Renal cortex interstitium (tissue), 15 donors: ENCODE measurements at places on chromosomes 6 and 20. TPM values are rescaled to one million over a fixed set of nuclear protein-coding genes. Genes with fewer than 3 reads are reported as not detected.

GRCh38 chr6:15861486-15861885 is 198.7 kb upstream of the DTNBP1 start:
- DNase-seq, result no peak

- DNase-seq, result no peak
Observed at GRCh38 chr20:57392512-57393271, 1.5 kb downstream of the RBM38 start.

- DNase-seq, result no peak
Observed at GRCh38 chr20:43458422-43458924, 777 bp downstream of the SRSF6 start.

GRCh38 chr6:78308025-78308424 is 559.3 kb upstream of the IRAK1BP1 start:
- DNase-seq, result no peak

GRCh38 chr20:48794360-48794759 is 33.4 kb downstream of the PREX1 start:
- no peak for DNase-seq

DNA sequence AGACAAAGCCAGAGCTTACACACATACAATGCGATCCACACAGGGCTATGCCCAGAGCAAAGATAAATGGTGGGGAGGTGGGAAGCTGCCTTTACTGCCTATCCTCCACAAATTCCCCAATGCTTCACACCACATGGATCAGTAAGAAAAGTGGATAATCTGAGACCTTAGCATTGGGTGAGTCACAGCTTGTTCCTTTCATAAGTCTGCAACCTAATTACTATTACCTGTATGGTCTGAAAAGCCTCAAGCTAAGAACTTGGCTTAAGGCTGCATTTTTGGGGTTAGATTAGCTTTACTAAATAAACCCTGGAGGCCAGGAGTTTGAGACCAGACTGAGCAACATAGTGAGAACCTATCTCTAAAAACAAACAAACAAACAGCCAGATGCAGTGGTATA is 66.0 kb upstream of the BTBD3 start:
- DNase-seq, result no peak

DNA sequence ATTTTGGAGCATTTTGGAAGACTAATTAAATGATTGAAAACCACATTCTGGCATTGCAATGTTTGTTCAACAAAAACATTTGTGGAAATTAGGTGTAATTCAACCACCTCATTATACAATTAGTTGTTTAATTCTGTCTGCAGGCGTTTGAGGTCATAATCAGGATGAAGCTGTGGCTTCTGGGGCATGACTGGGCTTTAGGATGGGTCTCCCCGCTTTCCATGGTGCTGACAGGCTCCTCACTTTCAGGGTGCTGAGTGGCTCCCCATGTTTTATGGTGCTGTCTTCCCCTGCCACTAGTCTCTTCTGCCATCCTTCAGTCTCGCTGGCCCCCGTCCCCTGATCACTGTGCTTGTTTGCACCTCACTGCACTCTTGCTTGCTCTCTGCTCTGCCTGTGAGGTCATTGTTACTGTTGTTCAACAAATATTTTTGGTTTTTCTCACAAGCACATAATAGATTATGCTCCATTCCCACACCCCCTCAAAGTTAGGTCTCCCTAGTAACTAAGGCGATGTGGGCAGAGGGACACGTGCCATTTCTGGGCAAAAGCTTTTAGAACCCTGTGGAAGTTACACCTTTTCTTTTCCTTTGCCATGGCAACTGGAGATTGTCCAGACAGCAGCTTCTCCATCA is 25.4 kb upstream of the ZNF831 start:
- no peak for DNase-seq

- DNase-seq, result no peak
Observed at GRCh38 chr6:120759570-120759969, 574.7 kb downstream of the TBC1D32 start.

DNA sequence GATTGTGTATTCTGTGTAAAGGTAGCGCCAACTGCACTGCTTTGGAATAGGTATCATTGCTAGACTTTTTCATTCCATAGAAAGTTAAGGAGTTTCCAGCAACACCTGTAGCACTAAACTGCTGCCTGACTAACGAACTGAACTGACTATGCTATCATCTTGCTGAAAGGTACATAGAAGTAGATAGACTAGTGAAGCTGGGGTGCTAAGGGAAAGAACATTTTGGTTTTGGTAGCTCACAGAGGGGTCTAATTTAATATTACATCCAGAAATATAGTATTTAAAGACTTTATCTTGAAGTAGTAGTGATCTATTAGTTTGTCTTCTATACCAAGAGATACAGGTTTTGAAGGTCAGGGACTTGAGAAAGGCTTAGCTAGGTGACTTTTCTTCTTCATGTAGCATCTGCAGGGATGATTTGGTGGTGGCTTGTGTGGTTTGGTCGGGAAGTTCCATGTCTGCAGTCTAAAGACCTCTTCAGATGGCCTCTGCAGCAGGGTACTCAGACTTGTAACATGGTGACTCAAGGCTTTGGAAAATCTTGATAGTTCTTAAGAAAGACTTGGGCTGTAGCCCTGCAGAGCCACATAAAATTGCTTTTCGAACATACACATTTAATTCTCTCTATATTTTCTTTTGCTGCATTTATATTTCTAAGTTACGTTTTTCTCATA is 10.2 kb downstream of the SENP6 start:
- no peak for DNase-seq

GRCh38 chr6:52551483-52552277 is 25.2 kb downstream of the TRAM2 start:
- peak; percentile 48 for DNase-seq

DNA sequence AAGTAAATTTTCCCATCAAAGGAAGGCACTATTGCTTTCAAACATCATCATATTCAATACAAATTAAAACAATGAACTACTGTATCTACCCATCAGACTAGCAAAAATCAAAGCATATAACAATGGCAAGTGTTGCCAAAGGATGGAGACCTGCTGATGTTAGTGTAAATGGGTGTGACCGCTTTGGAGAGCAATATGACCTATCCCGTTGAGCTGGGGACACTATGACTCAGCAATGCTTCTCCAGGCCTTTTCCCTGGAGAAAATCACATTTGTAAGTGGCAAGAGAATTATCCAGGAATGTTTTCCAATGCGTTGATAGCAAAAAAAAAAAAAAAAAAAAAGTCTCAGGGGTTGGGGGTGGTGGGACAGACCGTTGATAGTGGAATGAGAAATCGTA is 46.1 kb downstream of the PHACTR3 start:
- DNase-seq, result no peak

DNA sequence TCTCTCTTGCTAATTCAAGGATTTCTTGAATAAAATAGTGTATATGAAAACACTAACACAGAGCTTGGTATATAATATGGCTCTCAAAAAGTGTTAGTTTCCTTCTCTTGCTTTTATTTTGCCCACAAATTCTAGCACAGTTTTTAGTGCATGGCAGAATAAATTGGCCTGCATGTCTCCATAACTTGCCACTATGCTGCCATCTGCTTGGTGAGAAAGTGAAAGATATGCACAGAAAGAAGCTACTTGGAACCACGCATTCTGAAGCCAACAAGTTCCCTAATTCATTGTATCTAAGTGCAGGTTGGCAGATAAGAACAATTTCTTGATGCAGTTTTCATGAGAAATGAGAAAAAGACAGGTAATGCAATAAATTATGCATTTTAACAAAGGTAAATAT is 101.2 kb downstream of the EPHA7 start:
- no peak for DNase-seq

GRCh38 chr6:17851001-17851719 is 136.3 kb downstream of the KIF13A start:
- no peak for DNase-seq

- no peak for DNase-seq
Observed at GRCh38 chr6:169082093-169082492, 171.6 kb downstream of the THBS2 start.

MEP1A gene
- polyA plus RNA-seq, result not detected

NKX2-2 gene
- not detected for polyA plus RNA-seq

TRAPPC3L gene
- 0.50 TPM for polyA plus RNA-seq

ECI2 gene
- 87.4 TPM for polyA plus RNA-seq

PTGIS gene
- 32.4 TPM for polyA plus RNA-seq

EYA4 gene
- 15.4 TPM for polyA plus RNA-seq

PPP1R10 gene
- 50.0 TPM for polyA plus RNA-seq

PCK1 gene
- polyA plus RNA-seq, result 12.6 TPM
